Panc1 (cell line): ENCODE measurements at places on chromosomes 12 and 14. TPM values are rescaled to one million over a fixed set of nuclear protein-coding genes. Genes with fewer than 3 reads are reported as not detected.

Gene GARIN6
- total RNA-seq = not detected

Gene RGS6
- not detected for total RNA-seq

Gene CABP1
- not detected for total RNA-seq

Gene LTBR
- total RNA-seq = 3.1 TPM

Gene SYCP3
- not detected for total RNA-seq

Gene IL31
- not detected for total RNA-seq

Gene SMIM41
- not detected for total RNA-seq

Gene IL22
- total RNA-seq = not detected

Gene SERPINA6
- not detected for total RNA-seq

Gene DHRS2
- 1.0 TPM for total RNA-seq

Gene EIF2S3B
- 0.28 TPM for total RNA-seq

Gene DHH
- total RNA-seq = 1.9 TPM

Gene LUM
- 0.23 TPM for total RNA-seq

Gene BMP4
- total RNA-seq = 0.87 TPM

Gene TEX52
- not detected for total RNA-seq

Gene NKX2-8
- 0.18 TPM for total RNA-seq

Gene TCL1B
- total RNA-seq = not detected

Gene RIPK3
- not detected for total RNA-seq

Gene LRRC43
- total RNA-seq = 1.5 TPM

Gene CCDC197
- total RNA-seq = not detected

Gene TAS2R9
- total RNA-seq = not detected

Gene WNT1
- total RNA-seq = not detected

Gene RAD51AP1
- total RNA-seq = 18.1 TPM

Gene GLT1D1
- total RNA-seq = not detected

Gene ARHGAP9
- total RNA-seq = 0.92 TPM

Gene TAS2R50
- total RNA-seq = 0.18 TPM

Gene PTPRR
- not detected for total RNA-seq

Gene OXA1L
- total RNA-seq = 71.3 TPM

Gene KLHL33
- total RNA-seq = not detected

Gene PTCSC3
- not detected for total RNA-seq

Gene PTPRQ
- total RNA-seq = not detected

Gene RNU6-8
- total RNA-seq = not detected

Gene WDHD1
- 21.7 TPM for total RNA-seq

Gene TBX3
- total RNA-seq = 5.1 TPM

Gene PRKD1
- total RNA-seq = 8.2 TPM

Gene COA8
- 42.2 TPM for total RNA-seq

Gene TMEM121
- 4.6 TPM for total RNA-seq

Gene KCNC2
- total RNA-seq = not detected

Gene SIX1
- total RNA-seq = 7.4 TPM

Gene GDF3
- not detected for total RNA-seq
